Hypothalamus (tissue), 51 donors: ENCODE measurements at places on chromosomes 12 and 14.

DNA sequence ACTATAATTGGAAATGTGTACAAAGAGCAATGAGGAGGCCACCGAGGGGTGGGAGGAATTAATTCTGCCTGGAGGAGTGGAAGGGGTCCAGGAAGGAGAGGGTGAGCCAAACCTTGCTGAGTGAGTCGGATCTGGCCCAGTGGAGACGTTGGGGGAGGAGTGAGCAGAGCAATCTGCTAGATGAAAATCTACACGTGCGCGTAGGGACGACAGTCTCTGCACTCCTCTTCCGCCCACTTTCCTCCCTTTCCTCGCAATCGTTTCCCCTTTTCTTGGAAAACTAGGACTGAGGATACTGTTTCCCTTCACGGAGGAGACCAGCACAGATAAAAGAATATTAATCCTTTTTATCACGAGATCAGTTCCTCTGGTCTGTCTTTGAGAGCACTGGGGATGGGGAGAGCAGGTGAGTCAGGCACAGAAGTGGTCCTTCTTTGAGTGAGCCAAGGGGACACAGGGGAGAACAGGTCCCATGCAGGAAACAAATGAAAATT, 2.9 kb upstream of the NAB2 start:
- no peak for DNase-seq

DNA sequence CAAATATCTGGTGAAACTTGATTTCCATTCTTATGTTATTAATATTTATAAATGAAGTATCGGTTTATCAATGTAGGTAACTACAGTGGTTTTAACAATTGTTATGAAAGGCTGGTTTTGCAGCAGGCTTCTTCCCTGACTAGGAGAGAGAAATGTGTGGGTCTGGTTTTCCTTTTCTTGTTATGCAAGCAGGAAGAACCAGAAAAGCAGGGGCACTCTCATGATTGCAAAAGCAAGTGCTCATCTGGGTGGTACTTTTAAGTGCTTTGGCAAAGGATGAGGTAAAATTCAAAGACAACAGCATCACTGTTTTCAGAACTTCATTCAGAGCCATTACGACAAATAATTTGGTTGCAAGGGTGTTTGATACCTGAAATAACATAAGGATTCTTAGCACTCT, 105.6 kb downstream of the PTPRO start:
- no peak for DNase-seq

DNA sequence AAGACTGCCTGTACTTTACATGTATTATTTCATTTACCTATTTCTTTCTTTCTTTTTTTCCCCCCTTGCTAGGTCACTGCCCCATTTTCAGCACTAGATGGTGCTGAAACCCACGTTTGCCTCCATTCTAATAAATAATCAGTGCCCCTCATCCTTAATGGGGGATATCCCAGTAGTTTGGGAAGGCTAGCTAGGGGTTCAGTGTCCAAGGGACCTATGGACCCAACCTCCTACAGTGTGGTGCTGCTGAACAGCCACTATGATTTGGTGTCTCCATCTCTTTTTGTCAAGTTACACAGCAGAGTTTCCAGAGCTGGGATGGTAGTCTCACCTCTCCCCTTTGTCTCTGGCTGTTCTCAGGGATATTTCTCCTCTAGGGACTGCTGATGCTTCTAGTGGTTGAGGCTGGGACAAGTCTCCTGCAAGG, 6.5 kb upstream of the HCFC2 start:
- DNase-seq: no peak

- DNase-seq: no peak
Observed at GRCh38 chr14:56334458-56334857, 216.2 kb downstream of the PELI2 start.

DNA sequence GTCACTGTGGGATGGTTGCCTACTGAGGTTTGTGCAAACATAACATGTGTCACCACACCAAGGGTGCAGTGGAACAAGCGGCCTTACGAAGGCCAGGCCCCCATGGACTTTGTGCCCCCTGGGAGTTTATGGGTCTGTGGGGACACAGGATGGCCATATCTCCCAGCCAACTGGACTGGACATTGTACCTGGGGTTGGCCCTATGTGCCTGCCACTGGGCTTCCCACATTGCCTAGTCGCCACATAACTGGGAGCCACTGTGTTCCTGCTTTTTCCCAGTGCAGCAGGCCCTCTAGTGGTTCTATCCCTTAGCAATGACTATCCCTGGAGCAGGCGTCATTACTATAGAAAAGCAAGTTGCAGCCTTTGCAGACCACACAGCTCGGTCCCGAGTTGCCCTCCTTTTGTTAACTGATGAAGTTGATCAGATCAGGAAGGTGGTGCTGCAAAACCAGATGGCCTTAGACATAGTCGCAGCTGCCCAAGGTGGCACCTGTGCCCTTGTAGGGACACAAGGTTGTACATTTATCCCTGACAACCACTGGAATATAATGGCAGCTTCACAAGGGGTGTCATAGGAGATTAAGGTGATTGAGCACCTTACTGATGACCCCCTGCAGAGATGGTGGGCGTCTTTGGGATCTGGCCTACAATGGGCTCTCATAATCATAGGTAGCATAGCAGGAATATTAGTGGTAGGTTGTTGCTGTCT, 15.2 kb upstream of the RNASE12 start:
- no peak for DNase-seq

DNA sequence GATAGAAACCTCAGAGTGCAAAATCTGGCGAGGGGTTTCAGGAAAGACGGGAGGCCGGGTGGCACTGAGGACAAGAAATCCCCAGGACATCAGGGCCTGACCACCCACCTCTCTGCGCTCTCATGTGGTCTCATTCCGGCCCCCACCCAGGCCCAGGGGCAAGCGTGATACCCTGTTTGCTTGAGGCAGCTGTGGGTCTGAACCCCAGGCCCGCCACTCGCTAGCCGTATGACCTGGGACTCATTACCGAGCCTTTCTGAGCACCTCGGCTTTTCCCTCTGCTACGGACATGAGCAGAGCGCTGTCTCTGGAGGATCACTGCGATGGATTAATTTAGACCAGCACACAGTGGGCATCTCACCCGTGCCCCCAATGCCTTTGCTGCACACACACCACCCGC, 25.5 kb upstream of the BCDIN3D start:
- no peak for DNase-seq

- DNase-seq: no peak
Observed at GRCh38 chr14:79098324-79098723, 928.2 kb downstream of the NRXN3 start.

GRCh38 chr12:102876883-102877282, 40.2 kb downstream of the PAH start:
- no peak for DNase-seq

- DNase-seq: no peak
Observed at GRCh38 chr12:116069943-116070342, 207.6 kb downstream of the MED13L start.

GRCh38 chr12:126069549-126070165, 1004.4 kb downstream of the AACS start:
- DNase-seq: no peak

GRCh38 chr12:9341260-9341585, 133.0 kb upstream of the PZP start:
- DNase-seq: no peak

GRCh38 chr12:5200278-5201087, 156.8 kb downstream of the KCNA5 start:
- no peak for DNase-seq

DNA sequence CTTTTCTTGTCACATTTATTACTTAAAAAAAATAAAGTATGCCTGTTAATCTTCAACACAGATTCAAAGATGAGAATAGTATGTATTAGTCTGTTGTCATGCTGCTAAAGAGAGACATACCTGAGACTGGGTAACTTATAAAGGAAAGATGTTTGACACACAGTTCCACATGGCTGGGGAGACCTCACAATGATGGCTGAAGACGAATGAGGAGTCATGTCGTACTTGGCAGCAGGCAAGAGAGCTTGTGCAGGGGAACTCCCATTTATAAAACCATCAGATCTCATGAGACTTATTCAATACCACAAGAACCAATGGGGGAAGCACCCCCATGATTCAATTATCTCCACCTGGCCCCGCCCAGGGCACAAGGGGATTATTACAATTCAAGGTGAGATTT, 335.9 kb upstream of the GARIN2 start:
- DNase-seq: no peak

- no peak for DNase-seq
Observed at GRCh38 chr12:17139931-17140330, 534.0 kb upstream of the LMO3 start.

- peak; percentile 46 for DNase-seq
Observed at GRCh38 chr14:94001501-94002396, 4.6 kb downstream of the CCDC197 start.

DNA sequence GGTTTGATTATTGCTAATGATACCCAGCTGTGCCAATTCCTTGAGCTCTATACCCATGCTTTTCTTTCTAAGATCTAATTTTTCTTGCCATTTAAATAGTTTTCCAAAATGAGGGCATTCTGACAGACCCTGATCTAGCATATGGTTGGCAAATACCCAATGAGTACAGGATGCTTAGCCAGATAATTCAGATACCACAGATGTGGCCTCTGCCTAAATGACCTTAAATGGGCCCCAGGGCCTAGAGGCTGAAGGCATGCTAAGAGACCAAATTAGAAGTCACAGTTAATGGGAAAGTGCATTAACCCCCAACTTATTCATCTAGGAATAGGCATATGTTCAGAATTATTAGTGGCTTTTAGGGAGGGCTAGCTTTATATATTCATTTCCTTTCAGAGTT, 122.3 kb upstream of the CNOT2 start:
- DNase-seq: no peak

DNA sequence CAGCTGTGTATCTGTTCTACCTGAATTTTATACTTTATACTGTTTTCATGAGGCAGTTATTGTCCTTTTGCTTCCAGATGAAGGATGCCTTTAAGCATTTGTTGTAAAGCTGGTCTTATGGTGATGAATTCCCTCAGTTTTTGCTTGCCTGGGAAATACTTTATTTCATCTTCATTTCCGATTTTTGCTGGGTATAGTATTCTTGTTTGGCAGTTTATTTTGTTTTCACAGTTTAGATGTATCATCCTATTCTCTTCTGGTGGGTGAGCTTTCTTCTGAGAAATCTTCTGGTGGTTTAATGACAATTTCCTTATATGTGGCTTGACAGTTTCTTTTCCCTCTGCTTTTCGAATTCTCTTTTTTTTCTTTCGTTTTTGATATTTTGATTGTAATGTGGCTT, 188.1 kb downstream of the NUBPL start:
- DNase-seq: no peak

DNA sequence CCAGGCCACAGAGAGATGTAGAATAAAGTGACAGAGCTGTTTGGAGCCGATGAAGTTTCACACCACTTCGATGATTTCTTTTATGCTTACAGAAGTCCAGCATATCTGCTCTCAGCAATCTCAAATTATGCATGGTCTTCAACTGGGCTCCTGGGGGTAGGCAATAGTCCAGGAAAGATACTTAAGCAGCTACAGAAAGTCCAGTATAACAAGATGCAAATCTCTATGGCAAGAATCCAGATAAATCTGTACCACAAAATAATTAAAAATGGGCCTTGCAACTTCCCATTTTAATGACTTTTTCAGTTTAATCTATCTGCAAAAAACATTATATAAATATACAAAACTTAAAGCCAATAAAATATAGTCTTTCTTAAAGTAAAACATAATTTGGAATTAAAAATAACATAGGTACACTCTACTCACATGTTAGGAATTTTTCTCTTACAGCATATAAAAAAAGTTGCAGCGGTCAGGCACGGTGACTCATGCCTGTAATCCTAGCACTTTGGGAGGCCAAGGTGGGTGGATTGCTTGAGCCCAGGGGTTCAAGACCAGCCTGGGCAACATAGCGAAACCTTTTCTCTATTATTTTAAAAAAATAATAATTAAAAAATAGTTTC, 20.5 kb upstream of the RAD51AP1 start:
- no peak for DNase-seq

DNA sequence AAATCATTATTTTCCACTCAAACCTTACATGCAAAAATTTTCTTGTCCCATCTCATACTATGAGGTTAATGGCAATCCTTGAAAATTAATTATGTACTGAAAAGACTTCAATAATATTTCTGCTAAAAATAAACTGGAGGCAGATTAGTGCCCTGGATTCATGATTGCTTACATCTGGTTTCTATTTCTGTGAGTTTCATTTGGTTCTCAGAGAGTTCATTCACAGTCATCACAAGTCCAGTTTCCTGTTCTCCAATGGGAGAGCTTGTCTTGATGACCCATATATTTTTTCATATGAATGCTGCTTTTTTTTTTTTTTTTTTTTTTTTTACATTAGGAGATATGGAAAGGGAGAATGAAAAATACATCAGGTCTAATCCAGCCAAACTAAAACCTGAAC, 6.6 kb upstream of the PTHLH start:
- no peak for DNase-seq

DNA sequence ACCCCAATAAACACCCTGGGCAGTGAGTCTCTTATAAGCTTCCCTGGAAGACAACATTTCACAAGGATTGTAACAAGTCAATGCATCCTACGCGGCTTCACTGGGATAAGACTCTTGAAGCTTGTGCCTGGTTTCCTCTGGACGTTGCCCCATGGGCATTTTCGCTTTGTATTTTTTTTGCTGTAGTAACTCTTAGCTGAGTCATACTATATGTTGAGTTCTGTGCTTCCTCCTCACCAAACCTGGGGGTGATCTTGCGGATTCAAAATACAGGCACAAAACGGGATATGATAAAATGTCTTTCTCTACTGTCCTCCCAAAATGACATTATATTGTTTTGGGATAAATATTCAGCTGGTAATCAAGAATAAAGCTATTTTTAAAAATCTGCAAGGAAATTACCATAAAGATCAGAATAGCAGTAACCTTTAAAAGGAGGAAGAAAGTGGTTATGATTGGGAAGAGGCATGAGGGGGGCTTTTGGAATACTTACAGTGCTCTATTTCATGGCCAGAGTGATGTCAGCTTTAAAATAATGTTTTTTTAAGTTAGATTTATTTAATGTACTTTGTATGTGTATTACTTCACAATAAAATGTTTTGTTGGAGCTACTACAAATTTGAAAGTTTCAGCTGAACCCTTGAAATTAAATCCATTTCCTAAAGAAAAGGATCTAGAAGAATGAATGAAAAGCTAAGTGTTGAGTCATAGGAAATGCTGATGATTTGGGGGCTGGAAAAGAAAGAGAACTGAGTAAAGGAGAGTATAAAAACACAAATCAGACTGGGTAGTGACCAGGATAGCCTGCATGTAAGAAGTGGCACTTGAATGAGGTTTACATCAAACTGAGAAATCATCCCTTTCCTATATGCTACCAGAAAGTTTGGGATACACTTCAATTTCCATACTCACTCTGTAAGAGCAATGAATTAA, 14.7 kb downstream of the BTBD7 start:
- DNase-seq: no peak
